ENCODE measurements at places on chromosomes 1 and 21. TPM values are rescaled to one million over a fixed set of nuclear protein-coding genes. Genes with fewer than 3 reads are reported as not detected.

The ELF3 gene
- 440 TPM for polyA plus RNA-seq

The RNF223 gene
- polyA plus RNA-seq, result 44.2 TPM

The ATP6V1G3 gene
- not detected for polyA plus RNA-seq

The LCE1A gene
- not detected for polyA plus RNA-seq

The ADGRL2 gene
- polyA plus RNA-seq, result 25.3 TPM

The APCS gene
- not detected for polyA plus RNA-seq

The HSPB7 gene
- 6.6 TPM for polyA plus RNA-seq

The PIGR gene
- 0.24 TPM for polyA plus RNA-seq

The KPRP gene
- 0.44 TPM for polyA plus RNA-seq

The PTGFRN gene
- polyA plus RNA-seq, result 37.2 TPM

The TCEA3 gene
- polyA plus RNA-seq, result 37.7 TPM

The LCE1D gene
- polyA plus RNA-seq, result not detected

The MNDA gene
- polyA plus RNA-seq, result 0.93 TPM

The UBXN10 gene
- polyA plus RNA-seq, result 1.2 TPM

The ANKRD34A gene
- 0.27 TPM for polyA plus RNA-seq

The KLF17 gene
- polyA plus RNA-seq, result 0.02 TPM

The LDLRAD2 gene
- 0.98 TPM for polyA plus RNA-seq

The COL8A2 gene
- 2.9 TPM for polyA plus RNA-seq

The NCDN gene
- polyA plus RNA-seq, result 4.6 TPM

The INSRR gene
- not detected for polyA plus RNA-seq

The SLC9C2 gene
- polyA plus RNA-seq, result not detected

The CHI3L2 gene
- polyA plus RNA-seq, result 0.28 TPM

The CA6 gene
- polyA plus RNA-seq, result 0.06 TPM

The LRRN2 gene
- polyA plus RNA-seq, result 0.65 TPM

The MIXL1 gene
- not detected for polyA plus RNA-seq

The C1orf53 gene
- 6.6 TPM for polyA plus RNA-seq

The KDF1 gene
- 17.5 TPM for polyA plus RNA-seq

The VCAM1 gene
- polyA plus RNA-seq, result 0.68 TPM

The HSPA6 gene
- 0.79 TPM for polyA plus RNA-seq

The C1QA gene
- 25.9 TPM for polyA plus RNA-seq

The MRPL20 gene
- polyA plus RNA-seq, result 148 TPM

The MROH9 gene
- not detected for polyA plus RNA-seq

The SELL gene
- polyA plus RNA-seq, result 0.19 TPM

The LRRC38 gene
- 0.04 TPM for polyA plus RNA-seq

The FAF1 gene
- polyA plus RNA-seq, result 18.4 TPM

The DEPDC1 gene
- 2.9 TPM for polyA plus RNA-seq

The KRTAP13-2 gene
- not detected for polyA plus RNA-seq

The TRABD2B gene
- 0.24 TPM for polyA plus RNA-seq

The DCAF8 gene
- polyA plus RNA-seq, result 47.8 TPM

The SOX13 gene
- 6.9 TPM for polyA plus RNA-seq

The CLEC20A gene
- polyA plus RNA-seq, result not detected

The ALX3 gene
- 0.04 TPM for polyA plus RNA-seq

The HPCAL4 gene
- 0.02 TPM for polyA plus RNA-seq

The ATP1A4 gene
- 0.06 TPM for polyA plus RNA-seq

The DCAF6 gene
- polyA plus RNA-seq, result 17.7 TPM

The SFT2D2 gene
- 7.7 TPM for polyA plus RNA-seq

The ACTL8 gene
- not detected for polyA plus RNA-seq

The ADAMTS4 gene
- 1.1 TPM for polyA plus RNA-seq

The ETS2 gene
- 33.6 TPM for polyA plus RNA-seq

The TRIM58 gene
- 0.15 TPM for polyA plus RNA-seq

Measured in esophagus (tissue), 2 donors.